Renal cortex interstitium (tissue), 15 donors: ENCODE measurements at places on chromosomes 4 and X. TPM values are rescaled to one million over a fixed set of nuclear protein-coding genes. Genes with fewer than 3 reads are reported as not detected.
A peak's percentile ranks its signal among the peaks of the same experiment; 100 is the strongest.

- no peak for DNase-seq
Observed at GRCh38 chr4:185108185-185108584, 34.9 kb upstream of the SLC25A4 start.

GRCh38 chrX:10525381-10526120 lies 94.8 kb downstream of the MID1 start:
- DNase-seq, result no peak

DNA sequence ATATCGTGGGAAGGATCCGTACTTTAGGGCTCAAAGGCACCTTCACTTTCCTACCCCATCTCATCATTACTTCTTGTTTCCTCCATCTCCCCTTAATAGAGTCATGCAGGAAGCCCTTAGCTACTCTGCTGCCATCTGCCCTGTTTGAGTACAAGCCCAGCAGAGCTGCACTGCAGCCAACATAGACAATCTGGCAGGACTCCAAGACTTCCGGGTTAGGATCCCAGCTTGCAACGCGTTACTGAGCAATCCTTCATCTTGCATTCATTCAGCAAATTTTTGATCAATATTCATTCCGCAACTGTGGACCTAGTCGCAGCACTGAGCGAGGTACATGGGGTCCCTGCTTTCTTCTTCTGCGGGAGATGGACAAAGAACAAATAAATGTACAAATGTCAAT lies 344.9 kb downstream of the BCOR start:
- DNase-seq, result no peak

GRCh38 chrX:16445166-16445752 lies 204.7 kb upstream of the S100G start:
- DNase-seq, result peak; percentile 22

DNA sequence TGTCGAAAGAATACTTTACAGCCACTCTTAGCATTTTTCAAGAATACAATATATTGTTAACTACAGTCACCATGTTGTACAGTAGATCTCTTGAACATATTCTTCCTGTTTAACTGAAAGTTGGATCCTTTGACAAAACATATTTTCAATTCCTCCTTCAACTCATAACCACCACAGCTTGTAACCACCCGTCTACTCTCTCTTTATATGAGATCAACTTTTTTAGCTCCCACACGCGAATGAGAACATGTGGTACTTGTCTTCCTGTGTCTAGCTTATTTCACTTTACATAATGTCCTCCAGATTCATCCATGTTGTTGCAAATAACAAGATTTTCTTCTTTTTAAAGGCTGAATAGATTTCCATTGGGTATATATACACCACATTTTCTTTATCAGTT lies 338.3 kb upstream of the IGFBP7 start:
- no peak for DNase-seq

GRCh38 chr4:189232274-189232673 lies 708.4 kb upstream of the FRG1 start:
- DNase-seq, result no peak

GRCh38 chrX:73447311-73447794 lies 500 bp downstream of the CDX4 start:
- DNase-seq, result no peak

- DNase-seq, result no peak
Observed at GRCh38 chr4:146165221-146165620, 10.3 kb upstream of the LSM6 start.

- DNase-seq, result no peak
Observed at GRCh38 chrX:150548684-150549083, 19.7 kb upstream of the MTM1 start.

GRCh38 chr4:86927843-86928395 lies 6.9 kb upstream of the AFF1 start:
- no peak for DNase-seq

DNA sequence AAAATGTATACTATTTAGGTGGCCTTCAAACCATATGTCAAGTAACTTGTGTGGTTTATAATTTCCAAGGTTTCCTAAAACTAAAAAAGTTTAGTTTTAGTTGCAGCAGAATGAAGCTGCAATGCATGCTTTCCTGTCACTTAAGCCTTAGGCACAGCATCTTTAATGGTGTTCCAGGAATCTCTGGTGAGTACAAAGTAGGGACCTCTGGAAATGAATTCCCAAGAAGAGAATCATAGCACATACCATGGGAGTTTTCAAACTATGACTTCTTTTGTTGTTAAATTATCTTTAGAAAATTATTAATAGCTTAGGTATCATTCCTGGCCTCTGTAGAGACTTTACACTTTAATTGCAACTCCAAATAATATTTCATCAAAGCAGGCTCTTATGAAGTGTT lies 1005.9 kb upstream of the PABPC4L start:
- no peak for DNase-seq

DNA sequence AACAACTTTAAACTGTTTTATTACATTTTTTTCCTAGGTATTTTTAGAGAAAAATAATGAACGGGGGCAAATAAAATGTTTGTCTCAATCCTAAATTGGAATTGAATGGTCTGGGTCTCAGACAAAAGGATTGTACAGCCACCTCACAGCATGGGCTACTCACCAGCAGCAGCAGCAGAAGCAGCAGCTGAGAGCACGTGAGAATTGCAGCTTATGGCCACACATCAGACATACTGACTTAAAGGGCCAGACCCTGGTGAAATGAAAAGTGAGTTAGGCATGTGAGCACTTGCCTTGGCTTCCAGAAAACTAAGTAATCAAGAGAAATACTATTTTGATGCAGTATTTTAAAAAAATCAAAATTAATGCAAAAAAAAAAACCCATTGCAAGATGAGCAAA lies 56.6 kb downstream of the AASDH start:
- DNase-seq, result no peak

DNA sequence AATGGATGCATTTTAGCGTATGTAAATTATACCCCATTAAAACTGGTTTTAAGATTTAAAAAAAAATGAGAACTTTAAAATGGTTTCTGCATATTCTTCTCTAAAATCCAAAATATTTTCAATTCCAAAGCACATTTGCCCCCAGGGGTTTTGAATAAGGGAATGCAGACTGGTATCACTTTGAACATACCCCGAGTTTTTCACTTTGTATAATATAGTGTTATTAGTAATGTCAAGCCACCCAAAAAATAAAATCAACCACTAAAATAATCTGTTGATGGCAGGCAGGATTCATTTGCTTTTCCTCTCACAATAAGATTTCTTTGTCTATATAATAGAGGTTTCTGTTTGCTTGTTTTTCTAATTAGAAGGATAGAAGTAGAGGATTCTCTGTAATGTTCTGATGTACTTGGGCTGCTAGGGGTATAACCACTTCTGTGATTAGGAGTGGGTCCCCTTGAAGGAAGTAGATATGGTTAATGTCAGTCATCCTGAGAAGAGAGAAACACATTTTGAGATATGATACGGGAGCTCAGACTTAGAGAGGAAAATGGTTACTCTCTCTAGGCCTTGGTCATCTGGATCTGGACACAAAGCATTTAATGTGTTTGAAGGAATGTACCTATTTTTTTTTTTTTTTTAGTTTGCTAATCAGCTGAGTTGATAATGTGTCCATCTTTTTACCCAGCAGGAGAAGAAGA lies 9.3 kb upstream of the LIN54 start:
- DNase-seq, result no peak

- DNase-seq, result no peak
Observed at GRCh38 chr4:32455231-32455630, 1735.1 kb downstream of the PCDH7 start.

GRCh38 chr4:140851032-140851636 lies 94.9 kb upstream of the TBC1D9 start:
- peak; percentile 69 for DNase-seq

DNA sequence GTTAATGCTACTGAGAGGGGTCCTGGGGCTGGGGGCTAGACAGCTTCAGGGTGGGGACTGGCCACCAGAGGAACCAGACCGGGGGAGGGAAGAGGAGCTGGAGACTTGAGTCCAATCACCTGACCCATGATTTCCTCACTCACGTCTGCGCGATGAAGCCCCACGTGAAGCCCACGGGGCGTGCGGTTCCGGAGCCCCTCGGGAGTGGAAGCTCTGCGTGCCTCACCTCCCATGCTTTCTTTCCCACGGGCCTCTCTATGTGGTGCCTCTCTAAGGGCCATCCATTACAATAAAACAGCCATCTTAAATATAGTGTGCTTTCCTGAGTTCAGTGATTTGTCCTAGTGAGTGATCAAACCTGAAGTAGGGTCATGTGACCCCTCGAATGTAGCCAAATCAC lies 119.9 kb downstream of the ENPP6 start:
- DNase-seq, result no peak

DNA sequence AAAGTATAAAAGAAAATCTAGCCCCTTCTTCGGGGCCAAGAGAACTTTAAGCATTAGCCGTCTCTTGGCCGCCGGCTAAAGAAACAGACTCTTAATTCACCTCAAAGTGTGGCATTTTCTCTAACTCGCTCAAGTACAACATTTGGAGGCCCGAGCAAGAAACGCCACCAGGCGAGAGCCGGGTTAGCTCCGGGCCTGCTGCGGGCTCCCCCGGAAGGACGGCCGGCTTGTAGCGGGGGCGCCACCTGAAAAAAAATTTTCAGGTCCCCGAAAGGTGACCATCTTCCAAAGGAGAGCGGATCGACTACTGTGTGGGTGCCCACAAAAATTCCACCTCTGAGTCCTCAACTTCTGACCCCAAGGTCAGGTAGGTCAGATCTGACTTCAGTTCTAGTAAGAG lies 156.0 kb downstream of the DEFB131A start:
- DNase-seq, result no peak

DNA sequence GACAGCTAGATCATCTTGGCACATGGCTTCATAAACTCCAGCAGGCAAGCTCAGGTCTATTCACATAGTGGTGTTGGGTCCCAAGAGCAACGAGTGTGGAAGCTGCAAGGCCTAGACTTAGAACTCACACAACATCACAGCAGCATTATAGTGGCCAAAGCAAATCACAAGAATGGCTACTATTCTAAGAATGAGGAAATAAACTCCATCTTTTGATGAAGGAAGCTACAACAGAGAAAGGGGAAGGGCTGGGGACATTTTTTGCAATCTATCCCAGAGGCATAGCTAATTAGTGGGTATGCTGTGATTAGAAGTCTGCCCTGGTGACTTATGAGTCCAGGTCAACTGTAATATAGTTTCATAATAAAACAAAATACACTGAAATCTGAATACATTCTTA lies 42.9 kb upstream of the TAB3 start:
- DNase-seq, result no peak

GRCh38 chr4:7412554-7412912 lies 22.2 kb downstream of the PSAPL1 start:
- DNase-seq, result no peak

- DNase-seq, result no peak
Observed at GRCh38 chr4:24956763-24957162, 43.9 kb upstream of the CCDC149 start.

- no peak for DNase-seq
Observed at GRCh38 chr4:11005300-11005699, 320.7 kb upstream of the CLNK start.

GRCh38 chr4:186570193-186570996 lies 15.0 kb upstream of the MTNR1A start:
- no peak for DNase-seq

DNA sequence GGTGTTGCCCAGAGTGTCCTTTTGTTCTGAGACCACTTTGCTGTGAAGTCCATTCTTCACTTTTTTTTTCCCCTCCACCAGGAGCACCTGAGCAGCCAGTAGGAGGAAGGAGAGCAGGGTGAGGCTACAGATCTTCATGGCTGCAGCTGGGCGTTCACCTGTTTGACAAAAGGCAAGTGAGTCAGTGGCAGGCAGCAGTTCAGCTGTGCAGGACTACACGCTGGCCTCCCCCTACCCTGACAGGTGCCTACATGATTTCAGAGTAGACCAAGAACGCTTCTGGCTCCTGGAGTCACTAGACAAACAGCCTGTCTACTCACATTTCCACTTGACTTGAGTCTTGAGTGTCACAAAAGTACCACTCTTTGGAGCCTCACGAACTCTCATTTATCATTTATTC lies 2.0 kb downstream of the FGFBP1 start:
- DNase-seq, result no peak

- no peak for DNase-seq
Observed at GRCh38 chr4:78846258-78846657, 70.1 kb downstream of the BMP2K start.

DNA sequence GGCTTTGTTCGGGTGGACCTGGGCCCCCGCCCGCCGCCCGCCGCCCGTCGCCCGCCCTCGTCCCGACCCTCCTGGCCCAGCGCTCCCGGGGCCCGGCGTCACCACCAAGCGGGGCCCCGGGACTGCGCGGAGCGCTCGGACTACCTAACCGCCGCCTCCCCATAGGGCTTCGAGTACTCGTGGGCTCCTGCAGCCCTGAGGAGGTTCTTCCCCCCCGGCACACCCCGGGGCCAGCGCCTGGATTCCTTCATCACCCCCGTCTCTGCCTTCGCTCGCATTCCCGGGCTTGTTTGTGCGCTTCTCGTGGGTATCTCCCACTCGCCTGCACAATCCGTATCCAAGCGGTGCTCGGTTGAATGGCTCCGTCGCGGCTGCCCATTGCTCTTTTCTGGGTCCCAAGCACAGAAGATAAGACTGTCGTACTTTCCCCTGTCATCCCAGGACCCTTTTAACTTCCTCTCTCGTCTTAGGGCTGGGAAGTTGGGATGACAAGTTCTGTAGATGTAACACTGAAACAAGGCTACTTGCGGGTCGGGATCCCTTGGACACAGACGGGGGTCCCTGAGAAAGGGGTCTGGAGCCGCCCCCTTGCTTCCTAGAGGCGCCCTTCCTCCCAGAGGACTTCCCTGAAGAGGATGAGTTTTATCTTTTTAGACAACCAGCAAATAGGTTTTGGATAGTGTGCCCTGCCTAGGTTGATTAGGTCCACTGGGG lies 565 bp downstream of the MOB1B start:
- DNase-seq, result no peak

GRCh38 chr4:52665592-52665991 lies 6.5 kb upstream of the USP46 start:
- no peak for DNase-seq

DNA sequence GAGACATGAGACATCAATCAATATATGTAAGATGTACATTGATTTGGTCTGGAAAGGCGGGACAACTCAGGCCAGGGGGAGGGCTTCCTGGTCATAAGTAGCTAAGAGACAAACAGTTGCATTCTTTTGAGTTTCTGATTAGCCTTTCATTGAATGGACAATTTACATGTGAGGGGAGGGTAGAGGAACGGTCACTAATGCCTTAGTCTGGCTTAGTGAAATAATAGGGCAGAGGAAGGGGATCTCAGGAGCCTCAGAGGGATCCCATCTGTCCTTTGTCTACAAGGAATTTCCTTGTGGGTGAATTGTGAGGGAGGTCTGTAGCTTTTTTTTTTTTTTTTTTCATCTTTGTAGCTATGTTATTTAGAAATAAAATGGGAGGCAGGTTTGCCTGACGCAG lies 88.3 kb downstream of the GK start:
- DNase-seq, result no peak

- peak; percentile 7 for DNase-seq
Observed at GRCh38 chr4:126604268-126604867, 1028.4 kb upstream of the INTU start.

YTHDC1 gene
- 196 TPM for polyA plus RNA-seq

MGST2 gene
- 56.9 TPM for polyA plus RNA-seq

PRRG1 gene
- polyA plus RNA-seq, result 17.0 TPM

FAM53A gene
- 2.0 TPM for polyA plus RNA-seq

GBA3 gene
- polyA plus RNA-seq, result 13.0 TPM

SPANXB1 gene
- not detected for polyA plus RNA-seq

SRPX2 gene
- polyA plus RNA-seq, result 14.3 TPM

LDB2 gene
- polyA plus RNA-seq, result 103 TPM

TMSB15A gene
- 46.8 TPM for polyA plus RNA-seq

PSAPL1 gene
- not detected for polyA plus RNA-seq

NAA11 gene
- not detected for polyA plus RNA-seq

MAML3 gene
- 16.2 TPM for polyA plus RNA-seq

RIBC1 gene
- polyA plus RNA-seq, result 5.2 TPM

SLC4A4 gene
- 72.6 TPM for polyA plus RNA-seq

FMR1NB gene
- 0.13 TPM for polyA plus RNA-seq

CAMK2D gene
- polyA plus RNA-seq, result 74.9 TPM
